ENCODE measurements at places on chromosomes 7 and 10.

DNA sequence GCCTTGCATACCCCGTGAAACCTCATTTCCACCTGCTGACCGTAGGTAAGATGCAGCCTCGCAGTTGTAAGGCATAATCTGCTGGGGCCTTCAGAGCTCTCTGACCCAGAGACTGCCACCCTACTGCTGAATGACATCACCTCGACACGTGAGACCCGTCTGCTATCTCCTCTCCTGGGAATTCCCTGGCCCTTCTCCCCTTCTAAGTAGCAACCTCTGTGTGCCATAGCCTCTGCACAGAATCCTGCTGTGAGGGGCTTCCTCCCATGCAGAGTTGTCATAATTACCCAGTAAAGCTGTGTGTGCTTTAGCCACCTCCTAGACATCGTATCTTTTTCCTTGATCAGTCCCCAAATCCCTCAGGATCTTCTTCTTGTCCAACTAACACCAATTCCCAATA, 106.7 kb downstream of the CACNB2 start:
- no peak for DNase-seq

- DNase-seq: no peak
Measured at GRCh38 chr7:157662981-157663716, 326.3 kb downstream of the DNAJB6 start.

DNA sequence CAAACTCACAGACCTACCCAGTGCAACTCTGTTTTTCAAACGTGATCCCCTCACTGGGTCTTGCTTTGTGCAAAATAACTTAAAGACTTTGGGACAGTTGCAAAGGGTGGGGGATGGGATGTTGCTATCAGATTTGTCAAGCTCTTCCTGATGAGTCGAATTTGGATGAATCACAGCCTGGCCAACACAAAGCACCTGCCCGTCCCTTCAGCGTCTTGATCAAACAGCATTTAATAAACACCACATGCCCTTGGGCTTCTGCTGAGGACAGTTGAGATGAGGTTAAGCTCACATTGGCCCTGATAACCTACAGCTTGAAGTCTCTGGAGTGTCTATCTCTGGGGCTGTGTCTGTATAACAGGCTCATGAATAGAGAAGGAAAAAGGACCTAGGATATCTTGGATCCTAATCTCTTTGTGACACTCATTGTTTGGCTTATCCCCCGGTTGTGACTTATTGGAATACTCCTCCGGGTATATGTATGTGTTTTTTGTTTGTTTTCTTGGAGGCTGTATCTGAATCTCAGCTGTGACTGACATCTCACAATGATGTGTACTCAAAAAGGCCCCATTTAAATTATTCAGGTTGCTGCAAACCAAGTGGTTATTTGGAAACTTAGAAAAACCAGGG, 132.6 kb upstream of the NAMPT start:
- no peak for DNase-seq

DNA sequence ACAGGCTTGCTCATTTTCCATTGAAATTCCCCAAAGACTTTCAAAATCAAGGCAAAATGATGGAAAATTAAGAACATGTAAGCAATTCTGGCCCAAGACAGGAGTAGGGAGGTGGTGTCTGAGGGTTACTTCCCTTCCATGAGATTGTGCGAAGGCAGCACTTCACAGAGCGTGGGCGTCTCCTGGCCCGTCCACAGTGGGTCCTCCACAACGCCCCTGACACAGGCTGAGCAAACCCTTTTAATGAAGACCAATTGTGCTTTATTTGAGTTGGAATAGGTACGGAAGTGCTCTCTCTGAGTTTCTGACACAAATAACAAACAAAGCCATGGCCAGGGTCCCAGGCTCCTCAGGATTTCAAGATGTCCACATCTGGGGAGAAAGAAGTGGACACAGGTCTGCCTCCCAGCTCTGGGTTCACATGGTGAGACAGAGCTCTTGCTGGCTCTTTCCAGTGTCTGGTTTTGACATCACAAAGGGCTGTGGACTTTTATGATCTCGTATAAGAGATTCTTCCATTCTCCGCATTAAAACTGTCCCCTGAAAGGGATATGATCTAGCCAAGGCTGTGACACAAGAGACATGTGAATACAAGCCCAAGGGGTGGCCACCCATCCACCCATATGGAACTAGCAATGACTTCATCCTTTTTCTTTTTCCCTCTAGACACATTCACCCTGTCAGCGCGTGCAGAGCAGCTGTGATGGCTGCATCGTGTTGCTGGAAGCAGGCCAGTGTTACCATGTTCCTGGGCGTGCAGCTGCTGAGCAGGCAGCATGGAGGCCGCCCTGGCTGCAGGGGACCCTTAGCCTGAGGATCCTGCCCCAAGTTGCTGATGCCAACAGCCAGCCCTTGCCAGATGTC, 145.6 kb downstream of the ADAM12 start:
- DNase-seq: no peak

GRCh38 chr10:16585103-16585502, 63.4 kb upstream of the C1QL3 start:
- DNase-seq: no peak

DNA sequence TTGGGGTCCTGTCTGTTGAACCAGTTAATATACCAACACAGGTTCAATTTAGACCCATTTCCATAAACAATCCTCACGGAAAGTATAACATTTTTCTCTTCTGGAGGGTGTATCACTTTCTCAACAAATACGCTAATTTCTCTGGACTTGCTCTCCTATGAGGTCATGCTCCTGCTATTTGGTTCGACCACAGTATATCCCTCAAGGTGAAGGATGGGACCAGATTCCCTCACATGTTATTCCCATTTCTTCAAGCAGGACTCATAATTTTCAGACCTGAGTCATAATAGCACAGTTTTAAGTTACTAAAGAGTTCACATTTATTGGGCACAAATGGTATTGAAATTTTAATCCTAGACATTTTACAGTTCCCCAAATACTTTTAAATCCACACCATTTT, 57.2 kb downstream of the ADAM12 start:
- DNase-seq: no peak
